ENCODE measurements at places on chromosomes 3 and 15.

GRCh38 chr3:111414531-111414930 is 127.5 kb upstream of the CD96 start:
- no peak for DNase-seq

- no peak for DNase-seq
Measured at GRCh38 chr3:112007633-112008032, 8.9 kb downstream of the TAGLN3 start.

GRCh38 chr15:96629511-96629910 is 299.0 kb downstream of the NR2F2 start:
- peak; percentile 51 for DNase-seq

DNA sequence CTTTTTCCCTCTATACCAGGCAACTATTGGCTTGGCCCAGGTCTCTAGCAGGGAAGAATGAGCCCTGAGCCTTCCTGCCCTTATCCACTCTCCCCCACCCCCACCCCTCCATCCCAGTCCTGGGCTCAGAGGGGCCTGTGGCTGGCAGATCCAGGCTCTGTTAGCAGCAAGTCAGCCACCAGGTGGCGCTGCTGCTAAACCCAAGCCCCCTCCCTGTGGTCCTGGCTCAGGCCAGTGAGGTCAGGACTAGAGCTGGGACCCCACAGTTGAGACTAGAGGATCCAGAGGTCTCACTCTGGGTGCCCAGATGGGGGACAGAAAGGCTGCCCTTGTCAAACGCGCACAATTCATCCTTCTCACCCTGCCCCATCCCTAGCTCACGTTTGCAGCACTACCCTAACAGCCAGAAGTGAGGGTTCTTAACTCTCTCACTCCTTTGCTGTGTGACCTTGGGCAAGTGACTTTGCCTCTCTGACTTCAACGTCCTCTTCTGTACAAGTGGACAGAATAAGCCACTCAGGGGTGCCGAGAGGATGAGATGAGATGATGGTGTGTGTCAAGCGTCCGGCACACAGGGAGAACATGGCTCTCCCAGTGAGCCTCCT is 46.8 kb upstream of the SLC6A1 start:
- no peak for DNase-seq

DNA sequence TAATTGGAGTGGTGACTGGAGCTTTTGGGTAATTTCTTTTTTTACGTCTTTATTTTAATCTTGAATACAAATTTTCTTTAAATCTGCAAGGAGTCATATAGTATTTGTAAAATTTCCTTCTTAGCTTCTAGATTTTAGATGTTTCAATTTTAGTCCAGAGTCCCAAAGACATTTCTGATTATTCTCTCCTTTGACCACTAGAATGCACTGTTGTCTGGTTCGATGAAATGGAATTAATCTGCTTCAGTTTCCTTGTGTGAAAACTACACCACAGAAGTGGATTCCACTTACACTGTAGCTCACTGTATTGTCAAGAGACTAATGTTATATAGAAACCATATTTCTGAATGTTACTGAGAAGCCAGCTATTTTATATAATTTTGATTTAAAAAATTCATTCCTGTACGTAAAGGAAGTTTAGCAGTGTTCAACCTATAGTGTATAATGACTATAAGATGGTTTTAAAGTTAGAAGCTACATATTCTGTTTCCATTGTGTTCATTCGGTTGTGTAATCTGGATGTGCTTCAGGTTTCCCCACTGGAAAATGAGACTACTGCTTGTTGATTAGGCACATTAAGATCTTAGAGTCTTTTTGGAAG is 6.1 kb downstream of the GRAMD1C start:
- DNase-seq: no peak
